DND-41 (cell line): ENCODE measurements at places on chromosomes 7 and 10.

DNA sequence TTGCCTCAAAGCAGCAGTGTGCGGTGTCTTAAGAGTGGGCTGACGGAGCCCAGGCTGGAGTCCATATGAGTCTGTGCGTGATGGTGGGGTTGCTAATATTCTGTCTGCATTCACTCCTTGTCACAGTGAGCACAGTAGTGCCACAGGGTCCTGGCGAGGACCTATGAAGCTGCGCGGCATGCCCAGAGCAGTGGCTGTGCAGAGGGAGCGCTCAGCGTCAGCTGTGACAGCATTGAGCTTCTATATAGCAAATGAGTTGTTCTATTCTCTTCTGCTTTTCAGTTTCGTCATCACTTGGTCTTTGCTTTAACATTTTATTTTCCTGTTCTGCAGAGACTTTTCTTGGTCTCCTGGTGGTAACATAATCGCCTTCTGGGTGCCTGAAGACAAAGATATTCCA lies 14.5 kb downstream of the EIF3B start:
- no peak for DNase-seq

DNA sequence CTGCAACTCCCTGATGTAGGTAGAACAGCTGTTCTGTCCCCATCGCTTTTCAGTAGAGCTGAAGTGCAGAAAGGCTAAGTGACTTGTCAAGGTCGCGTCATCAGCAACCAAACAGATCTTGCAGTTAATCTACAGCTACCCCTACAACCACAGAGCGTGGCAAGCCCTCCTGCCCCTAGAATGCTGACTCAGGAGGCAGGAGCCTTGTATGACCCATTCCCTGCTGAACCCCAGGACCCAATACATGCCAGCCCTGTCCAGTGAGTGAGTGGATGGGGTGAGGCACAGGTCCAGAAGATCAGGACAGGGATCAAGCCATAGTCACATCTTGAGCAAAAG lies 26.6 kb upstream of the GJD4 start:
- DNase-seq, result no peak

- no peak for DNase-seq
These were observed 6.5 kb upstream of the TSPAN13 start for GRCh38 chr7:16747102-16747501.

- DNase-seq, result no peak
These were observed 42.2 kb upstream of the MAGI2 start for GRCh38 chr7:79495544-79496272.

GRCh38 chr10:3748484-3748883 lies 36.5 kb downstream of the KLF6 start:
- no peak for DNase-seq

- no peak for DNase-seq
These were observed 1184.1 kb downstream of the TYW1 start for GRCh38 chr7:68180761-68181160.

DNA sequence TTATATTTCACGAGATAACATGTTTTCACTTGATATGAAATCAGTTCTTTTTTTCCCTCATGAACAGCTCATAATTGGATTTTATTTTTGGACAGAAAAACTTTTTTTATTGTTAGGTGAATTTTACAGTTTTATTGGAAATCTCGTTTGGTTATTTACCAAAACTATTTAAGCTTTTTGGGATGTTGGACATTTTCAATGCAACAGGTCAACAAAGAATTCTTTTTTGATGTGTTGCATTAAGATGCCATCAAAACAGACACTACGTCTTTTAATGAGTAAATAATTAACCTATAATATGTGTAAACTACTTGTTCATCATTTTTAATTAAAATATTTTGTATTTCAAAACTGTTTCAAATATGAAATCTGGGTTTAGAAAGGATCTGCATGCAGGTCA lies 5.3 kb downstream of the KMT2E start:
- no peak for DNase-seq

DNA sequence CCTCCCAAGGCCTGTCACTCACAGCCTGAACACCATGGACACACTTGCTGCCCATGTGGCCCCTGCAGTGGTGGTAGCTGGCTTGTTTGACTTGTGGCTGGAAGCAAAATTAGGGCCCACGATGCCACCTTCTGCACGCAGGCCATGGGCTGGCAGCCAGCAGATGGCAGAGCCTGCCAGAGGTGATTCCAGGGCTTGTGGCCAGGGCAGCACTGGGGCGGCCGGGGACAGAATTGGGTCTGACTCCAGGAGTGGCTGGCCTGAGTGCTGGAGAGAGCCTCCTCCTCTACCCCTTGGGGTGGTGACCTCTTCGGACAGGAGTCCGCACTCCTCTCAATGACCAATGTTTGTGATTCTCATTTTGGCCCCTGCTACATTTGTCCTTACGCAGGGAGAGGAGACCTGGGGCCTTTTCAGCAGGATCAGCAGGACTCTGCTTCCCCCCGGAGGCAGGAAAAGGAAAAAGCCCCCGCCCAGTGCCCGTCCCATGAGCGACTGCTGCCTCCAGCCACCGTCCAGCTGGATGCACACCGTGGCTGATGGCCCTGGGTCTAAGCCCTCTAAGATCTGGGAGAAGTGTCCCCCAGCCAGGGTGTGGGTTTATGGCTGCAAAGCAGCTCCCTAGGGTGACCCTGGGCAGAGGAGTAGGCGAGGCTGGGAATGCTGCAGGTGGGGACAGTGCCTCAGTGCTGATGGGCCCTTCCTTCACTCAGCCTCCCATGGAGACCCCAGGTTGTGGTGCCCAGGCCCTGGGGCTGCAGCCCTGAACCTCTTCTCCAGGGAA lies 26.5 kb downstream of the DNAJB12 start:
- peak; percentile 58 for DNase-seq

DNA sequence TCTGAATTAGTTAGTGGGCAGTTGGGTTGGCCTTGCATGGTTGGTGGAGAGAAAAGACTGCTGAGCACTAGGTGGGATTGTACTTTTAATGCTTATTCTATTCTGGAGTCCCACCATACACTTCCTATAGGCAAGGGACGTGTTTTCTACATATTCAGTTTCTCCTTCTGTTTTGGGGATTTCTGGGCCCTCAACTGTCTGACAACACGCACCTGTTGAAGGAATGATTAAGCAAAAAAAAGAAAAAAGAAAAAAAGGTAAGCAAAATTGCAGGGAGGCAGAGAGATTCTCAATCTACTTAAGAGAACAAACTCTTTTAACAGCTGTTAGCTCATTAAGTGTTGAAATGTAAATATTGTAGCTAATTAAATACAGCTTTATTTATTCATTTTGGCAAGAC lies 541.3 kb downstream of the CALN1 start:
- no peak for DNase-seq

GRCh38 chr10:84375011-84375410 lies 46.6 kb downstream of the CCSER2 start:
- DNase-seq, result peak; percentile 47

GRCh38 chr10:116170815-116171250 lies 102.2 kb downstream of the GFRA1 start:
- DNase-seq, result no peak

DNA sequence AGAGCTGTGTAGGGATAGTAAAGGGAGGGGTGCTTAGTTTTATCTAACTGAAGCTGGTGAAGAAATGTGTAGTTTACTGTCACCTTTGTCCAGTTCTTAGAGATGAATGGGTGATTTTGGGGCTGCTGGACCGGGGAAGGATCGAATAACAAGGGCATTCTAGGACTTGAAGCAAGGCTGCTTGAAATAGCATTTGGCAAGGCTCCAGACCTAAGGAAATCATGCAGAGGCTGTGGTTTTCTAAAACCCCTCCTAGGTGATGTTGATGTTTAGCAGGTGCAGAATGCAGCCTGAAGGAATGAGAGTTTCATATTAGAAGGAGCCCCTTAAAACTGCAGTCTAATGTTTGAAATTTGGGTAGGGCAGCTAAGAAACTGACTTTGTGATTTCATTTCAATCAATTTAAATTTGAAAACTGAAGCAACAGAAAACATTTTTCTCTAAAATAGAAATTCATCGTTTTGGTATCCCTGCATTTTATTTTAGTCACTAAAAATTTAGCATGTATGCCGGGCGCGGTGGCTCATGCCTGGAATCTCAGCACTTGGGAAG lies 68.5 kb downstream of the TET1 start:
- DNase-seq, result peak; percentile 66
